Activated T-cell treated with anti-CD3 and anti-CD28 coated beads, Interleukin-2, amount 50 U/mL, for 72 hours (primary cell): ENCODE measurements at places on chromosomes 1 and 21. TPM values are rescaled to one million over a fixed set of nuclear protein-coding genes. Genes with fewer than 3 reads are reported as not detected.

DNA sequence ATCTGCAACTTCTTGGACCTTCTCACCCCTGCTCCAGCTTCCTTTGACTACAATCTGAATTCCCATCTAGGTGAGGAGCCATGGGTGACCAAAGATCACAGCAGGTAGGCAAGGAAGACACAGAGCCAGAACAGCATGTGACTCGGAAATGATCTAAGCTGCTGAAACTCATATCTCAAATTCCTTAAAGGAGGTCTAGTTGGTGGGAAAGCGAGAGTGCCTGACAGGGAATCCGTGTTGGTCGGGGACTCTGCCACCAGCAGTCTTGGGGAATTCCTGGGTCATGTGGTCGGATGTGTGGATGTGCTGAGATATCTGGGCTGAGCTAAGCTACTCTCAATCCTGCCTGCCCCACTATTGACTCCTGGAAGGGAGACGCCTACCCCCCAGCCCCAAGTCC lies 3.2 kb upstream of the NUAK2 start:
- DNase-seq: no peak

- DNase-seq: no peak
Measured at GRCh38 chr1:156128308-156128653, 13.8 kb downstream of the LMNA start.

GRCh38 chr1:212607206-212607912 lies 1.2 kb upstream of the ATF3 start:
- DNase-seq: peak; percentile 61

GRCh38 chr1:205284420-205285144 lies 37.0 kb downstream of the NUAK2 start:
- DNase-seq: peak; percentile 85

GRCh38 chr21:17784604-17785402 lies 34.4 kb downstream of the C21orf91 start:
- peak; percentile 43 for DNase-seq

CLDN14 gene
- total RNA-seq: not detected
